NCI-H510A (cell line): ENCODE measurements at places on chromosomes 12 and 14.
A peak's percentile ranks its signal among the peaks of the same experiment; 100 is the strongest.

DNA sequence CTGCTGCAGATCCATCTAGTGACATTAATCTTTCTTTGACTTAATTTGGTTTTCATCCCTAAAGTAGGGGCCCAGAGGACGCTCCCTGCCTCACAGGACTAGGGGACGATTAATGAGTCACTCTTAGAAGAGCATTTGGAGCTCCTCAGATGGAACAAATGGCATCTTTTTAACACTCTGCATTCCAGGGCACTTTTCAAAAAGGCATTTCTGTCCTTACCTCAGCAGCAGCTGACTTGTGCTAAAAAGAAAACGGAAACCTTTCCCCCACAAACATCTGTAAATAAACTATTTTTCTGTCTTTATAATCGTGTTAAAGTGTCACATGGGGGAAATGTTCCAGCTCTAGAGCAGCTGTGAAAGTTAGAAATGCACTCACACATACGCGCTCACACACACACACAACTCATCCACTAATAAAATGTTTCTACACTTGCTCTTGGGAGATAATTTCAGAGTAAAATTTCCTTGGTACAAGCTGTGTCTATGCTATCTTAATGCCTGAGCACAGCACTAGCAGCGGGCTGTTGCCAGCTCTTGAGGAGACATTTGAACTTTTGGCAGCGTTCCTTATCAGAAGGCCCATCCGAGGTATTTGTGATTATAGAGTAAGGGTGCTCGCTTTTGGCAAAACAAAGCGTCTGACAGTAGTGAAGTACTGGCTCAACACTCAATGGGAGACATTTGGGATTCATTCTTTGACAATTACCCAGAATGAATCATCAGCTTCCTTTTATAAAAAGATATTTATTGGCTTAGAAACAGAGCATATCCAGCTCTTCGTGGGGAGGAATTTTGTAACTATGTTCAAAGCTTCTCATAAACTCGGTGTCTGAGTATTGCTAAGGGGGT is 141.3 kb downstream of the PLXNC1 start:
- DNase-seq: no peak

DNA sequence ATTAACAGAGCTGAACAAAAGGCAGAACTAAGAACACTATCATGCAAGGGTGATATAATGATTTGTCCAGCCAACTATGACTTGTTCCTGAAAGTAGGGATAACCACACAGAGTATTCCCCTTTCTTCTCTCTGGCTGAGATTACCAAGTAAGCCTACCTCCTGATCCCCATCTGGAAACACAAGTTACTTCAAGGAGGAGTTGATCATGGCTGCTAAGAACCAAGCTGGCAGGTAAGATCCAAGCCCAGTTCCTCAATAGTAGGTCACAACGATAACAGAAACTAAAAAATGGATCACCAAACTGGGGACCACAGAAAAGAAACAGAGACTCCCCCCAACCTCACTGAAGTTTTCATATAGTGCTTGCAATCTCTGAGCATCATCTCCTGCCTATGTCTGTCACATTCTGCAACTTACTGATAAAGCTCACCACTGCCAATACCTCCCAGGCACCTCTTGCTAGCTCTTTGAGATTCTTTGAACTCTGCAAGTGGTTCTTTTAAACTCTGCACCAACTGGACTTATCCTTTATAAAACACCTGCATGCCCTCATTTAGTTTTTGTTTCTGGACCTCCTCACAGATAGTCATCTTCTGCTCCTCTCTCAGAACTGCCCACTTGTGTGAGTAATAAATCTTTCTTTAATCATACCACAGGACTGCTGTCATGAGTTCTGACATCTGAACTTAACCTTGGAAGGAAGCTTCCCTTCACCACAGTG is 76.6 kb downstream of the LRP6 start:
- DNase-seq: no peak

DNA sequence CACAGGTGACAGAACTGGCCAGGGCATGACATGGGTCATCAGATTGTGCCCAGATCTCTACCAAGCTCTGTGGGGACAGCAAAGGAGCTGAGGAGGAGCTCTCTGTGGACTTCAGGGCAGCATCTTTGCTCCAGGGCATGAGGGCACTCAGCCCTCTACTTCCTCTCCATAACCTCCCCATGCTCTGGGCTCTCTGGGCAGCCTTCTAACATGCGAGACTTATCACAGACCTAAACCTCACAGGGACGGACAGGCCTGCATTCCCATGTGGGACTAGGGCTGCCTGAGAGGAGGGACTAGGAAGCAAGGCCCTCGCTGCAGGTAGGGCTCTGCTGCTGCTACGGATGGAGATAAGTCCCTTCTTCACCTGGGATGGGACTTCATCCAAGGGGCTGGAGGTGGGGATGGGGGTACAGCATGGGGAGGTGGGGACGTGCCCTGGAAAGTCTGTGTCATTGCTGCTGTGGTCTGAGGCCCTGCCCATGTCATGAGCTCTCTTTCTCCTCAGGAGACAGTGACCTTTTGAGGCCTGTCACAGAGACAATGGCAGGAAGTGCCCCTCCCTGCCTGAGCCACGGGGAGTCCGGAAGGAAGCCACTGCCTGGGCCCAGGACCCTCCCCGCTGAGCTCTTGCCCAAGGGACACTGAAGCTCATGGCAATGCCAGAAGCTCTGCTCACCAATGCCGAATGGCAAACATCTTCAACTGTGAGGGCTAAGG is 44.1 kb downstream of the PITPNM2 start:
- DNase-seq: peak; percentile 27

- no peak for DNase-seq
Measured at GRCh38 chr12:100737168-100737567, 57.4 kb upstream of the ANO4 start.

DNA sequence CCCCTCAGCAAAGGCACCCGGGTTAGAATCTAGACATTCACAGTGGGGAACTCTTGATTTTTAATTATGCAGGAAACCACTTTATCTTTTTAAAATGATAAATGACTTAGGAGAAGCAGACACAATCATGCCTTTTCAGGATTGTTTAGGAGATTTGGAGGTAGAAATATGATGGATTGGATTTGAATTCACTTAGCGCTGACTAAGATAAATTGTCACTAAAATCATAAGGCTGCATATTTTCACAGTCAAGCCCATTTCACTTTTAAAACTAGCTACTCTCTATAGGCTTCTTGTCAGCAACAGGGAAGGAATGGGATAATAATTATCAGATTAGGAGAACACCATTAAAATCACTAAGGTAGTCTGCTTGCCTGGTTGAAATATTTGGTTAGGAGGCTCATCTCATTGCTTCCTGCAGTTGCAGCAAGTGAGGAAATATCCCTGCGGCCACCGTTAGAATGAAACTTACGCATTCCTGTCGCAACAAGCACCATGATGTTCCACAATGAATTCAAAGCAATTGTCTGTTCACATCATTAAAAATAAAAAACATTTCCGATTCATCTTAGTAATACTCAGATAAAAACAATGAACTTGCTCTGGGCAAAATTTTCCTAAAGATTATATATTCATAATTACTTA is 31.9 kb downstream of the DACT1 start:
- no peak for DNase-seq

DNA sequence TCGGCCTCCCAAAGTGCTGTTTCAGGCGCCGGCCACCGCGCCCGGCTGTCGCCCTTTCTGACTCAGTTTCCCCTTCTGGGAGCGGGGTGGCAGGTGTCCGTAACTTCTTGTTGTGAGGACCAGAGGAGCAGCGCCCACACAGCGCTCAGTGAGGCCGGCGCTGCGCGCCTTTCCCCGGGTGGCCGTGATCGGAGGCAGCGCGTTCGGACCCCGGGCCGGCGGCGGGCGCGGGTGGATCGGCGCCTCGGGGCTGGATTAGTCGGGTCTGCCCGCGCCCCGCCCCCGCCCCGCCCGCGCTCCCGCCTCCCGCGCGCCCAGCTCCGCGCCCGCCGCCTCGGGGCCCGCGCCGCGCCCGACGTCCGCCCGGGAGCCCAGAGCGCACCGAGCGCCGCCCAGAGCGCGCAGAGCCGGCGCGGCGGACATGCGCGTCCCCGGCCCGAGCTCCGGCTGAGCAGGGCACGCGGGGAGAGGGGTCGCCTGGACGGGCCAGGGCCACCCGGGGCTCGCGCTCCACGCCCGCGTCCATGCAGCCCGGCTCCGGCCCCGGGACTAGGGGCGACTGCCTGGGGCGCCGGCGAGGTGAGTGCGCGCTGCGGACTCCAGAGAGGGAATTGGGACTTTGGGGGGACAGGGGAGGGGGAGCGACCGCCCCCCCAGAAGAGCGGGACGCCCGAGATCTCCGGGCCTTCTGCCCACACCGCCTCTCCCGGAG is 50.6 kb downstream of the LRCOL1 start:
- DNase-seq: peak; percentile 77

GRCh38 chr14:32694795-32695449 is 243.8 kb upstream of the NPAS3 start:
- peak; percentile 49 for DNase-seq

DNA sequence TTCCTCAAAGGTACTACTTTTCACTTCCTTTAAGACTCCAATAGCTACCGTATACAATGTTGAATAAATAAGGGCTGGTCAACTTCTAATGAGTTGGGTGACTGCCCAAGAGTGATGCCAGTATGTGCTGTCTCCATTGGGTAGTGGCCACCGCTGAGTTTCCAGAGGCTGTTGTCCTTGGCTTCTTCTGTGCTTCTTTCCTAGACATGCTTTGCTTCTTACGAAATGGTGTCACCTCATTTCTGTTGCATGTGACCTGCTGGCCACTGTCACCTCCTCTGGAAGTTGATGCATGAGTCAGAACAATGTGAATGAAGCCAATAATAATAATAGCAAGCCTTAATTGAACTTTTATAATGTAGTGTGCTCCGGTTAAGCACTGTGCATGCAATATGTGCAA is 7.5 kb upstream of the NID2 start:
- DNase-seq: no peak

GRCh38 chr14:34851395-34851794 is 23.8 kb downstream of the BAZ1A start:
- DNase-seq: no peak

DNA sequence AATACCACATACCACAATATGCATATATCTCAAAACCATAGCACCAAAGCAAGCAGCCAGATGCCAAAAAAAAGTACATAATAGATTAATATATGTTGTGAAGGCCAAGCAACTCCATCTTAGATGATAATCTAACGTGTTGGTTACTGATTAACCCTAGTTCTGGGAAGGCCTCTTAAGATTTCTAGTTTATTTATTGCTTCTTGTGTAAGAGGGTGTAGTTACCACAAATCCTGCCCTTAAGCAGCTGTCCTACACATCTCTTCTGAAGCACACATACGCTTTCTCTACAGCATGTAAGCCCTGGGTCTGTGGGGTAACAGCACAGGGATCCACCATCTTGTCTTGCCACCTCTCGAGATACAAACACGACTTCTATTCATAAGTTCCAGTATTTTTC is 236.8 kb upstream of the AVPR1A start:
- DNase-seq: no peak

DNA sequence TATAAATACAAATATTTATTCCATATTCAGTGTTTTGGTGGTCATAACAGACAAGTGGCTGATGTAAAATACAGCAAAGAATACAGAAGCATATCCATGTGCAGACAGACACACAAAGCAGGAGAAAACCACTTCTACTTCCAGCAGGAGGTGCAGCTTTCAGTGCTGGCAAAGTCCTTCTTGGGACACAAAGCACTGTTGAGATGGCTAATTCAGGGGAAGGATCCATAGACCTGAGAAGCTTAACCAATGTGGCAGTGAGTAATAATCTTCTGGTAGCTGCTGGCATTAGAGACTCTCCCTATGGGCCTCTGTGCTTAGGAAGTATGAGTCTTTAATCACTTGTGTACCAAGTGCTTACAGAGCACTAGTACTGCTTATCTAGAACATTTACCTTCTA is 26.8 kb downstream of the AMN1 start:
- DNase-seq: no peak

- DNase-seq: no peak
Measured at GRCh38 chr14:68822132-68822651, 29.3 kb upstream of the ZFP36L1 start.

- DNase-seq: no peak
Measured at GRCh38 chr14:91925001-91925726, 22.3 kb downstream of the FBLN5 start.

DNA sequence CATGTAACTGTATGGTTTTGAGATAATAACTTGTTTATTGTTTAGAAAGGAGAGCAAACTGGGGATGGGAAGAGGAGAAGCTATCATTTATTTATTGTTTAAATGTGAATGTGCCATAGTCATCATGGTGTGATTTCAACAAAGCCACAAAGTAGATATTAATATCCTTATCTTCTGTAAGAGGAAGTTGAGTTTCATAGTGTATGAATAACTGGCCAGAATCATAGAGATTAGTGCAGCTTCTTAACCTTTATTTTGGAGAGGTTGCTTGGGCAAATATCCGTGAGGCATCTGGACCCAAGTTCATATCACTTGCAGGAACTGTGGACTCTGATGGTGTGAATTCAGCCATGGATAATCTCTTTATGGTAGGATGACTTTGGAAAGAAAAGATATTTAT is 26.8 kb upstream of the LYZ start:
- DNase-seq: no peak

GRCh38 chr14:93729993-93730392 is 58.3 kb downstream of the PRIMA1 start:
- DNase-seq: no peak

GRCh38 chr14:50795142-50795541 is 35.8 kb downstream of the NIN start:
- no peak for DNase-seq

- no peak for DNase-seq
Measured at GRCh38 chr14:101625336-101626097, 64.2 kb downstream of the DIO3 start.

GRCh38 chr14:79599239-79599638 is 612.1 kb downstream of the DIO2 start:
- DNase-seq: no peak

- no peak for DNase-seq
Measured at GRCh38 chr14:64689289-64689688, 14.9 kb upstream of the PLEKHG3 start.

- no peak for DNase-seq
Measured at GRCh38 chr14:94021416-94022157, 4.6 kb upstream of the OTUB2 start.
